ENCODE measurements at places on chromosomes 11 and 22. TPM values are rescaled to one million over a fixed set of nuclear protein-coding genes. Genes with fewer than 3 reads are reported as not detected.

The CRACR2B gene
- total RNA-seq: 2.9 TPM

The MIOX gene
- total RNA-seq: not detected

DNA sequence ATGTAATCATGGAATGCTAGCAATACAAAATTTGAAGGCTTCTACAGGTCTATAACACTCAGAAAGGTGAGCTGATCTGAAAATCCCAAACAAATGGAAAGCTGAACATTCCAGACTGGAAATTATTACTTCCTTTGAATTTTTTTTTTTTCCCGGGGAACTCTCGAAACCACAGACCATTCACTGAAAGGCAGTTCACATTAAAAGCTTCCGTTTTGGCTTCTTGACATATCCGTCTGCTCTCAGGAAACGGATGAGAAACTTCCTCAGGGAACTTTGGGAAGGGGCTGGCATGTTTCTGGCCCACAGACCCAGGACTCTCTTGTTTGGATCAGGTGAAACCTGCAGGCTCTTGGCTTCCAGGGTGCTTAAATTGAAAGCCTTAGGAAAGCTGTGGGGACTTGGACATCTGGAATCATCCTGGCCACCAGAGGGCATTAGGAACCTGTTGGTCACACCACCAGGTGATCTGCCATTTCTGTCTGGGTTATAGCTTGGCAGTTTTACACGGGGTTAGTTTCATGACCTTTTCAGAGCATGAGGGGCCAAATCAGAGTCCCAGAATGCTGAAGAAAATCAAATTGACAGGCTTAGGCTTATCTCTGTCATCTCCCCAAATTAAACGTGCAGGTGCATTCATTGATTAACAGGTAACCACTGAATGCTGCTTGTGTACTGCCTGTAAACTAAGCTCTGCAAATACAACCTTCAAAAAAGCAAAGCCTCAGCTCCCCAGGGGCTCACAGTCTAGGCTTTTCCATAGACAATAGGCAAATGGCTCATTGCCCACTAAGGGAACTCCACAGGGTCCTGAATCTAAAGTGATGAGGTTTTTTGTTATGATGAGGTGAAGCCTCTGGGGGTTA is 22.7 kb upstream of the GRAMD1B start:
- DNase-seq: peak; percentile 65

GRCh38 chr11:12123273-12123672 is 12.9 kb downstream of the MICAL2 start:
- DNase-seq: no peak

The POU2F3 gene
- not detected for total RNA-seq

All from naive thymus-derived CD4-positive, alpha-beta T cell (primary cell).